ENCODE measurements at places on chromosomes 7 and 10.

DNA sequence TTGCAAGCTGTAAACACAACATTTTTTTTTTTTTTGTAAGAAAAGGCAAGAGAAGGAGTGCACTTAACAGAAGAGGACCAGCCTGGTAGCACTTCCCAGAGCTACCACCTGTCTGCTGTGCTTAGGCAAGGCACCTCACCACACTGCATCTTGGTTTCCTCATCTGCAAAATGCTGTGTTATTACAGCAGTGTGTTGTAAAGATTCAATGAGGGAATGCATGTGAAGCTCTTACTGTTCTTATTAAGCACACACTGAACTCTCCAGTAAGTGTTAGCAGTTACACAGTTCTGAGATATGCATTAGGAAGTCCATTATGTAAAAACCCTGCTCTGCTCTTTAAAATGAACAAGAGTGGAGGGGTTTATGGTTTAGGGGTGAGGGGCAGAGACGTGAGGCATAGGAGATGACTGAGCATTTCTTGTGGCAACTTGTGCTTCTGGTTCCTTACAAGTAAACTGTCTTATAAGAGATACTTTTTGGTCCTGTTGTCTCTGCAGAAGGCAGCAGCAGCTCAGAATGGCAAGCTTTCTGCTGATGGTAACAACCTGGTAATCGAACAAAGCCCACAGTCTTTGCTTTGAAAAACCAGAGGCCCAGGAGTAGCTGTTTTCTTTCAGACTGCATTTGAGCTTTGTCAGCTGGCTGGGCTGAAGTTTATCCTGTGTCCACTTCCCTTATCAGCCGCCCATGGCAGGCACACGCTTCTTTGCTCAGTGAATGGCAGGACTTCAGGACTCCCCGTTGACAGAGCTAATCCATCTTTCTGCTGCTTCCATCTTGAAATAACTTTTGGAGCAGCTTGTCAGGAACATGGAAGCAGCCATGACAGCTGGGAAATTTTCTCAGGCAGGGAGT is 98.8 kb upstream of the BMPER start:
- DNase-seq = no peak

DNA sequence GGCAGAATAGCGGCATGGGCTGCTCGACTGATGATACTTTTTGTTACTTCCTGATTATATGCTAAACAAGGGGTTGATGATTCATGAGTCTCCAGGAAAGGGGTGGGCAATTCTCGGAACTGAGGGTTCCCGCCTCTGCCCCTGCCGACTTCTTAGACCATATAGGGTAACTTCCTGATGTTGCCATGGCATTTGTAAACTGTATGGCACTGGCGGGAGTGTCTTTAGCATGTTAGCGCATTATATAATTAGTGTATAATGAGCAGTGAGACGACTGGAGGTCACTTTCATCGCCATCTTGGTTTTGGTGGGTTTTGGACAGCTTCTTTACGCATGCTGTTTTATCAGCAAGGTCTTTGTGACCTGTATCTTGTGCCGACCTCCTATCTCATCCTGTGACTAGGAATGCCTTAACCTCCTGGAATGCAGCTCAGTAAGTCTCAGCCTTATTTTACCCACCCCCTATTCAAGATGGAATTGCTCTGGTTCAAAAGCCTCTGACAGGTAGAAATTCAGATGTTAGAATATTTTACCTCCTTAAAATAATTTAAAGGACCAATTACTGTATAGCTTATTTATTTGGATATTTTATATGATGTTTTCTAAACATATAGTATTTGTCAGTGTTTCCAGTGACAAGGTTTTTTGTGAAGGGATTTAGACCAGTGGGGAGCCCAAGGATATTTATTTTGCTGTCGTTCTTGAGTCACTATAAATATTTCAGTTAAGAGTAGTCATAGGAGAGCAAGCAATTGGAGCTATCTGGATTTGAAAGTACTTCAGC is 90.1 kb upstream of the PIK3CG start:
- DNase-seq = peak; percentile 26

- no peak for DNase-seq
Observed at GRCh38 chr10:71447676-71448075, 51.0 kb downstream of the CDH23 start.

GRCh38 chr7:42543953-42544352 is 306.9 kb upstream of the GLI3 start:
- no peak for DNase-seq

DNA sequence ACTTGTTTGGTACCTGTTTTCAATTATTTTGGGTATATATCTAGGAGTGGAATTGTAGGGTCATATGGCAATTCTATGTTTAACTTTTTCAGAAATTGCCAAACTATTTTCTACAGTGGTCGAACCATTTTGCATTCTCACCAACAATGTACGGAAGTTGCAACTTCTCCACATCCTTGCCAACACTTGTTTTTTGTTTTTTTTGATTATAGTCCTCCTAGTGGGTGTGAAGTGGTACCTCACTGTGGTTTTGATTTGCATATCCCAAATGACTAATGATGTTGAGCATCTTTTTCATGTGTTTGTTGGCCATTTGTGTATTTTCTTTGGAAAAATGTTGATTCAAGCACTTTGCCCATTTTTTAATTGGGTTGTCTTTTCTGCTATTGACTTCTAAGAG is 122.1 kb downstream of the RPS24 start:
- DNase-seq = no peak

DNA sequence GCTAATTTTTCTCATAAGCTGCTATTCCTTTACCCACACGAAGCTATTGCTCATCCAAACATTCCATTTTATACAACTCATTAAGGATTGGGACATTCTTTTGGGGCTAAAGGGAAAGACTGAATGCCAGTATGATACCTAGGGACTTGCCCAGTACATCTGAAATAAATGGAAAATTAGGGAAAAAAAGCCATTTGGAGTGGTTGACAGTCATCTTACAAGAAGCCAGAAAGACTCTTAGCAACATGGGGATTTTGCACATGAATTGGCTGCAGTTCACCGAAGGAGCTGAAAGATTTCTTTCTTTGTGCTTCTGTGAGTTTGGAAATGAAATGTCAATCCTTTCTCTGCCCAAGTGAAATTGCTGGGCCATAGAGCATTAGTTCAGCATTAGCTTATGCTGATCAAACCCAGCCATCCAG is 43.3 kb upstream of the MTURN start:
- no peak for DNase-seq

DNA sequence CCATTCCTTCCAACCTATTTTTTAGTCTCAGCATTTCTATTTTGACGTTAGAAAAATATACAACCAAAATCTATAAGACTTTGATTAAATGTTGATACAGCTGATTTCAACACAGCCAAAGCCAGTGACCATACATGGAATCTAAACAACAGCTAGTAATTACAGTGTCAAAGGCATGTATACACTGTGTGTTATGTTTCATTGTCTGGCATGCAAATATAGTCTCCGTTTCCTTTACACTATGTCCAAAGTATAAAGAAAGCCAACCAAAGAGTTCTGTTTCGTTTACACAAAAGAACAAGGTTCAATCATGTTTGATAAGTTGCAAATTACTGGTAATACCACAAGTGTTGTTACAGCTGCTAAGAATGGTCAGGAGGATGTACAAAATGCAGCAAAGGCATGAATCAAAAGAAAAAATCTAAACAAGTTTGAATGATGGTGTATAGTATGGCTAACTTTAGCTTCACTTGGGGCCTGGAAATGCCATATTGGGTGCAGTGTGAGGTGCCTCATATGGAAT is 268.3 kb upstream of the FERD3L start:
- no peak for DNase-seq

- DNase-seq = peak; percentile 53
Observed at GRCh38 chr10:33365871-33366411, 31.5 kb upstream of the NRP1 start.

- no peak for DNase-seq
Observed at GRCh38 chr10:63355682-63356081, 110.1 kb downstream of the JMJD1C start.

DNA sequence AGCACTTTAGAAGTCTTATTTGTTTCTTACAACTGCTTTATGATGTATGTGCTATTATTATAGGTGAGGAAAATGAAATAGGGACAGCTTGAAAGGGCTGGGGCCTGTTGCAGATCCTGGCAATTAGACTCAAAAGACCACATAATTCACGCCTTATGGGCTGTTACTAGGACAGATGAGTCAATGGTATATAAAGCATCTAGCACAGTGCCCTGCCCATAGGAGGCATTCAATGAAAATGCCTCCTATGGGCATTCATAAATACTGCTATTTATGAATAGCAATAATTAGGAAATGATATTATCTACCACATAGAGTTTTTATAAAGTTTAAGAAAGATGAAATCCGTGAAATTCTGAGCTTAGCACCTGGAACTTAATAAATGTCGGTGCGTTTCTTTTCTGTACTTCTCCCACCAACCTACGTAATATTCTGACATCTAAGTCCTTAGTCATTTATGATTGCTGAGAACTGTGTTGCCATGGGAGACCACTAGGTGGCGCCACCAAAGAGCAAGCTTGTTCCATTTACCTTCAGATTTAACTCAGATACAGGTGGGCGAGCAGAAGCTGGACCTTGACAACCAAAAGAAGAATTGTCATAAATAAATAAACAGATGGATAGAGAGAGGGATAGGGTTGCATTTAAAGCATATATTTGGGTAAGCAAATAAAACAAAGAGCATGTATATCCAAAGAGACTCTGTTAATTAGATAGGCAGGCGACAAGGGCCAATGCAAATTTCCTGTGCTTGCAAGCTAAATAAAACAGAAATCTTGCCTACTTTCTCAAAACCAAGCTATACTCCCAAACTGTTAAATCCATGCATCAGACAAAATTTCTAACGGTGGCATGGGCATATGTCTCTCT is 699.9 kb downstream of the INHBA start:
- DNase-seq = peak; percentile 64

- DNase-seq = no peak
Observed at GRCh38 chr10:14466257-14466656, 135.5 kb upstream of the FRMD4A start.

GRCh38 chr10:84341983-84342382 is 13.6 kb downstream of the CCSER2 start:
- DNase-seq = peak; percentile 52

DNA sequence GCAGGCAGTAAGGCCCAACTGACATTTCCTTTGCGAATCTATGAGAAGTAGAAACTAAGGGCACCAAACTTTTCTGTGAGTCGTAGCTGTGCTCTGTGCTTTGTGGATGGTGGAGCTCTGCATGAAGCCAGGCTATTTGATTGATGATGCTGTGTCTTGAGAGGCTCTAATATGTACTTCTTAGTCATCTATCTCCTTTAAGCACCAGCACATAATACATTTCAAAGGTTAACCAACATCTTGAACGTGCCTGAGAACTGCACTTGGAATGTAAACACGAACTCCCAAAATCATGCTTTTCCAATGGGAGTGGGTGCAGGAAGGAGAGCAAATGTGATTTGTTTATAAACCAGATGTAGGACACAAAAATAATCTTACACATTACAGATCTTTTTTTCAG is 411.6 kb downstream of the PARD3 start:
- no peak for DNase-seq

DNA sequence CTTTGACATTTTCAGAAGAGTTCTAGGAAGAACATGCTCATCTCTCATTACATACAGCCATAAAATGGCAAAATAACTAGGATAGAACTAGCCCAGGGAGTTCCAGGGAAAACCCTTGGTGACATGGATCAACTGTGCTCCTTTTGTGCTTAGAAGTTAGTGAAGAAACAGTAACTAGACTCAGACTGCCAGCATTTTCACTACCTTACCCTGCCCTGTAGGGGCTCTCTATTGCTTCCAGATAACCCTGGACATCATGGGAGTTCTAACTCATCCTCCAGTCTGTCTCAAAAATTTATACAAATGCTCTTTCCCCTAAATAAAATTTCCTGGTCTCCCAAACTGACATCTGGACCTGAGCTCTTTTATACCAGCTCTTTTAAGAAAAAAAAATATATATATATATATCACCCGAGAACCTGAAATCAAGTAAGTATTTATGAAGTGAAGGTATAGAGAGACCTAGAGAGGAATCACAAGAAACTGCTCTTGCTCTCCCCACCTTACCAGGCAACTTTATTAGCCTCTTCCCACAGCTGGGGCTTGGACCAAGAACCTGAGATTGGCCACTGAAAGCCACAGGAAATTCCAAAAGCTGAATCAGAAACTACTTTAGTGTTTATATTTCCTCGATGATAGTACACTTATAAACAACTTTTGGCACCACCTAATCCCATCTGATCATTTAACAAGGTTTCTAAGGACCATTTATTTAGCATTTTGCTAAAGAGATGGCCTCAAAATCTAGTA is 101.4 kb downstream of the RELN start:
- DNase-seq = no peak

DNA sequence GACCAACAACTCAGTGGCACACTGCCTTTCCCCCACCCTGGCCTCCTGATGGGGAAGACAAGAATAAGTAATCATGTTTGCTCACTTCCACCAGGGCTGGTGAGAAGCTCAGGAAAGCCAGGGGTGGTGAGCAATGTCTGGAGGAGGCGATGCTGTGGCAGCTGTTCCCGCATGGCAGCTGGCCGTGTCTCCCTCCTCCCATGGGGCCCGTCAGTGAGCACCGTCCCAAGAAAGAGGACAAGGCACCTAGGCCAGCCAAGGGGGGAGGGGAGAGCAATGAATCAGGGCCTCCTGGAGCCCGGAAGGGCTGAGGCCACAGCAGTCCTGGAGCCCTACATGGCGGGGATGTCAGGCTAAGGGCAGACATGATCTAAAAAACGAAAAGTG is 69.2 kb upstream of the INSIG1 start:
- DNase-seq = no peak

- DNase-seq = no peak
Observed at GRCh38 chr7:39045231-39045630, 67.5 kb downstream of the POU6F2 start.

DNA sequence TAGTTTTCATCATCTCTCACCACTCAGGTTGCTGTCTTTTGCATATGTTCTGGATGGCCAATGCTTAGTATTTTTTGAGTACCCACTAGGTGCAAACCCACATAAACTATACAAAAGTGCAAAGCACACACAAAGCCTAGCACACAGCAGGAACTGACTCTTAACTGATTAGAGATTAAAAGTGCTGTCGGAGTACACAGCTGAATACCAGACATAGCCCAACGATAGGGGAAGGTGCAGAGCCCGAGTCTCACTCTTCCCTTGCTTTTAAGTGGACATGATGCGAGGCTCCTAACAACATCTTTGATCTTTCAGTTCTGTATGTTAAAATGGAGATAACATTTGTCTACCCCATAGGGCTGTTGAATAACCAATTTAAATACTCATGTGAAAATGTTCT is 90.8 kb downstream of the DPY19L1 start:
- DNase-seq = no peak

GRCh38 chr7:95509199-95509598 is 23.5 kb downstream of the ASB4 start:
- DNase-seq = no peak

- no peak for DNase-seq
Observed at GRCh38 chr10:122045212-122045611, 56.2 kb downstream of the TACC2 start.
